ENCODE measurements at places on chromosomes 5 and 9. TPM values are rescaled to one million over a fixed set of nuclear protein-coding genes. Genes with fewer than 3 reads are reported as not detected.

DNA sequence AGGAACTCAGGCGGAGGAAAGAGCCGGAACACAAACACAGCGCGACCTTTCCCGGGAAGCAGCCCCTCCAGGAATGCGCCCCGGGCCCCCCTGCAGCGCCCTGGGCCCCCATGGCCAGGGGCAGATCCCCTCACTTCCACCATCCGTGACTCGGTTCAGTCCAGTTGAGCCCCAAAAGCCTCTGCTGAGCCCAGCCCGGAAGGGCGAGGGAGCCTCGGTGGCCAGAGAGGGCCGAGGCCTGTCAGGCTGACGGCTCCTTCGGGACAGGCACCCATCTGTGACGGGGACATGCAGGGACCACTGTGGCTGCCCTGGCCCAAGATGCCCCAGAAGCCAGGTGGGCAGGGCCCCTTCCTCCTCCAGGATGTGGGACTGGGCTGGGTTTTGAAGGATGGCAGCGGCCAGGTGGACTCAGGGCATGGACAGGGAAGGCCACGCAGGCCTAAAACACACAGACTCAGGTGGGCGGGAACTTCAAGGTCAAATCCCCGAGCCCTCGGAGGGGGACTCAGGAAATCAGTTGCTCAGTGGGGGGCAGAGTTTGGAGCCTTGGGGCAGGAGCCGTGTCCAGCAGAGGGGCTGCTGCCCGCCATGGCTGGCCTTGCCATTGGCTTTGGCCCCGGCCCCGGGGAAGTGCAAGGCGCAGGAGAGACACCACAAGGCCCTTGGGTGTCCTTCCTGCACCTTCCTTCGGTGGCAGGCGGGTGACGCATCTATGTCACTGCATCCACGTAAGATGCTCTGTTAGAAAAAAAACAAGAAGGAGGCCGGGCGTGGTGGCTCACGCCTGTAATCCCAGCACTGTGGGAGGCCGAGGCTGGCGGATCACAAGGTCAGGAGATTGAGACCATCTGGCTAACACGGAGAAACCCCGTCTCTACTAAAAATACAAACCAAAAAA is 29.7 kb upstream of the ABO start:
- DNase-seq, result no peak

DNA sequence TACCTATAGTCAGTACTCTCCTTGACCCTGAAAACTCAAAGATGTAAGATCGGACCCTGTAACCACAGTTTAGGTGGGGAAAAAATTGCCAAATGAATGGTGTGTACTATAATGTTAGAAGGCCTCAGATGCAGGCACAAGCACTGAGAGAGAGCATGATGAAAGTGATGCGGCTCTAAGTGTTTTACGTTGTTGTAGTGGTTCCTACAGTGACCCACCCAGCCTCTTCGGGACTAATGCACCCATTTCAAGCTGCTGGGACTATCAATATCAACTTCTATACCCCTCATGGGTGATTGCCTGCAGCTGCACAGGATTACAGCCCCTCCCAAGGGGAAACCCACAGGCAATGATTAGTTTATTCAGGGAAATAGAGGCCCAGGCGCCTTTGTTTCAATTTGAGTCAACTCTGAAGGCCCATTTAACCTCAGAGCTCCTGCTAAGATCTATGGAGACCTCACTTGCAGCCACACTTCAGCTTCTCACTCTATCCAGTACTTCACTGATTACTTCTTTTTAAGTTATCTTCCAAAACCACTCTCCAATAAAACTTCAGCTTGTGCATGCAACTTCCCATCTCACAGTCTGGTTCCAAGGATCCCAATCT is 340.7 kb downstream of the NR2F1-AS1 start:
- DNase-seq, result no peak

GRCh38 chr5:62184444-62184843 is 121.6 kb upstream of the KIF2A start:
- no peak for DNase-seq

Gene GABRB2
- 0.44 TPM for total RNA-seq

Gene INSL4
- not detected for total RNA-seq
